Transverse colon (tissue), 4 donors: ENCODE measurements at places on chromosomes 1 and 21. TPM values are rescaled to one million over a fixed set of nuclear protein-coding genes. Genes with fewer than 3 reads are reported as not detected.

GRCh38 chr1:171965777-171966176 is 124.5 kb downstream of the DNM3 start:
- H3K4me1 ChIP-seq, result no peaks in the 10 kb centered on the region
- no peaks in the 10 kb centered on the region for H3K27me3 ChIP-seq
- DNase-seq, result no peak
- no peaks in the 10 kb centered on the region for H3K36me3 ChIP-seq

The TRAF3IP3 gene
- total RNA-seq, result 17.6 TPM

The BACE2 gene
- total RNA-seq, result 28.4 TPM

DNA sequence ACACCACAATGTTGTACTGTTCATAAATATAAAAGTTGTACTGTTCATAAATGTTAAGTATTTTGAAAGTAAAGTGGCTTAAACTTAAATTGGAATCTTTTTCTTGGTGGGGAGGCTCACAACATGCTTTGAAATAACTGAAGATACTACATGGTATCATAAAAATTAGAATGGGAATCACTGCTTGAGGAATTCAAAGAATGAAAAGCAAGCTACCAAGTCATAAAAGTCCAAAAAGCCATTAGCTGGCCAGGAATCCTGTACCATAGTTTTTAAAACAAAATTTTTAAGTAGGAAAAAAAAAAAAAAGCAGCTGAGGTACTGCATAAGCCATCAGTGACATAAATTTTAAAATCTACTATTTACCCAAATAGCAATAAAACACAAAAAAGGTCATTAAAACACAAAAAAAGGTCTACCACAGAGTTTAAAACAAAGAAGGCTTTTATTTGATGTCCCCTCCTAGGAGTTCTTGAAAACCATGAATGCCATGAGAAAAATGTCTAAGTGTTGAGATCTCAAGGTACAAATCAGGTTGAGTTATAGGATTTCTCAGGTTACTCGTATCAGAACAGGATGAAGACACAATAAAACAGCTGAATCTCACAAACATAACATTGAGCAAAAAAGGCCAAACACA is 8.6 kb downstream of the ZZZ3 start:
- H3K36me3 ChIP-seq, result no peaks in the 10 kb centered on the region
- H3K4me1 ChIP-seq, result peaks cover 38% of the 10 kb centered on the region
- no peaks in the 10 kb centered on the region for H3K27me3 ChIP-seq
- no peak overlapping the region for H3K27ac ChIP-seq
- DNase-seq, result no peak
